ENCODE measurements at places on chromosomes 5 and 9.

GRCh38 chr9:18423791-18424531, 50.0 kb upstream of the ADAMTSL1 start:
- no peak for DNase-seq

DNA sequence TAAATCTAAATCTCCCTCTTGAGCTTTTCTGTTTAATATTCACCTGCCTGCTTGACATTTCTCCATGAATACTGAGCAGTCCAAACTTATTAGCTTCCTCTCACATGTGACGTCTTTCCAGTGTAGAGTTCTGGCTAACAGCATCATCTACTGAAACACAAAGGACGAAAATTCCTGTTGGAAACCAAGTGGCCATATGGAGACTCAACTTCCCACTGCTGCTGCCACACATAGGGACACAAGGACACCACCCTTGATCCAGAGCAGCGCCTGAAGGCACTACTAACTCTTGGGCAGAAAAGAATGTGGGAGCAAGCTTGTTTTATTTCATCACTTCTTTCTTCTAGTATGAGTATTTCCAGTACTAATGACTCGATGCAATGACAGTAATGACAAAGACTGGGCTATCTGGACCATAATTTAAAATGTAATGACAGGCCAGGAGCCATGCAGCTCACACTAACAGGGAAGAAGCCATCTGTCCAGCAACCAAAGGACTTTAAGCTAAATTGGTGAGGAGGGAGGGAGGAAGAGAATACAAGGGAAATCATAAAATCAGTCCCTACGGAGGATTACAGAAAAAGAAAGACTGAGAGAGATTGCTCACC, 19.2 kb downstream of the RNF130 start:
- no peak for DNase-seq

DNA sequence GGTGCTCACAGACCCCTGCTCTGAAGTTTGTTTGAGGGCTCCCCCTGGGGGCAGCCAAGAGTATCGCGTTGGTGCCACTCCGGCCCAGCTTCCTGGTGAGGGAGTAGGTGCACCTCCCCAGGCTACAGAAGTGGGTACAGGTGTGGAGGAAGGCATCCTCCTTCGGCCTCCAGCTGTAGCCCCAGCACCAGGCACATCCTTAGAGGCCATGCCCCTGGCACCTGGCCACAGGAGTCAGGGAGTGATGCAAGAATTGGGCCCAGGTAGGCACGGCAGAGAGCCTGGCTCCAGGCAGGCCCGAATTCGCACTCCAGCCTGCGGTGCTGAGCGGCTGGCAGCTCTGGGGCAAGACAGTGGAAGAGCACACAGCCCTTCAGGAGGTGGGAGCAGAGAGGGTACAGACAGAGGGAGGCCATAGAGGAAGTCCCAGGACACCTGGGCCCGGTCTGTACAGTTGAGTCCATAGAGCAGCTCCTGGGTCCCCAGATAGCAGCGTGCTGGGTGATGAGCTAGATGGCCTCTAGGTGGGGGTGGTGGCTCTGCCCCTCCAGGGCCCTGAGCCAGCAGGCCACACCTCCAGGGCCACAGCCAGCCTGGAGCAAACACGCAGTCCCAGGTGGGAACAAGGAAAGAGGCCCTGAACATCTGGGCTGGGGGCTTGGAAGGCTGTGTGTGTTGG, 2.4 kb downstream of the SAPCD2 start:
- peak; percentile 64 for DNase-seq

- no peak for DNase-seq
Observed at GRCh38 chr5:125375143-125375542, 628.7 kb upstream of the ZNF608 start.

DNA sequence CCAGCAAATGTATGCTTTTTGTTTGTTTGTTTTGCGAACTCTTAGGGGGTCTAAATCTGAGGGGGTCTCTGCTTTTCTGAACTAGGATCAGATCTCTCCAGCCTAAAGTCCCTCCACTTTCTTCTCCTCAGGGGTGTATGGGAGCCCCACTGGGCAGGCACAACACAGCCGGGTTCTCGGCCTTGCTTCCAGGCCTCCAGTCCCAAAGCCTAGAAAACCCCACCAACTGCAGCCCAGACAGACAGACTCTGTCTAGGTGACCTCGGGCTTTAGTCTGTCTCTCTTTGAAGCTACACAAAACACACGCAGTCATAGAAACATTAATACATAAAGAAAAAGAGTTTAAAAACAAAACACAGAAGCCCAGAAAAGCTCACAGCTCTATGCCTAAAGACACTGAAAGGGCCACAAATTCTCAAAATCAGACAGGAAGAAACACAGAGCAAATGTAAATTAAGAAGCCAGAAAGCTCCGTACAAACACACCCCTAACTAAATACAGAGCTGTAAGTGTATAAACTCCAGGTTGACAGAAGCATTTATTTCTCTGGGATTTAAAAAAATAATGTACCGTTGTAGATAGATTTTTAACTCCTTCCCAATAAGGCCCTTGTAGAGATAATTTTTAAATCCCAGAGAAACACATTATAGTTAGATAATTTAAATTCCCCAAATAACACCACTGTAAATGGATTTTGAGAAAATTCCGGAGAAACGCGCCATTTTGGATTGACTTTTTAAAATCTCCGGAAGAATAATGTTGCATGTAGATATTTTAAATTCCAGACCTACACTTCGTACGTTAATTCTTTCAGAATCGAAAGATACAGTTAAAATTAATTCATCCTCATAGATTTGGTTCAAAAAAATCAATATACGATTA, 2.0 kb downstream of the PITX1 start:
- DNase-seq, result no peak

DNA sequence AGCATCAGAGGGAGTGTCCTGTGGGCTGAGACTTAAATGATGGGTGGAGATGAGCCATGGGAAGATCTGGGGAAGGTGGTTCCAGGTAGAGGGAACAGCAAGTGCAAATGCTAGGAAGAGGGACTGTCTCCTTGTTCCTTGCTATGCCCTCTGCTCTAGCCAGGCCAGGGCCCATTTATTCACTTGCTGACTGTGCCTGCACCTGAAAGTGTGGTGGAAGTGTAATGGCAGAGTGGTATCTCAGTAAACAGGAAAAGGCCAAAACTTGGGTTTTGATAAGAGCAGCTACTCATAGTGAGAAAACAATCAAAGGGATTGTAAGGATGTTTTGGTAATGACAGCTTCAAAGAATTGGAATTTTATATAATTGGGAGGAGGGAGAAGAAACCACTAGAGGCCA, 32.4 kb downstream of the TLE4 start:
- DNase-seq, result no peak

DNA sequence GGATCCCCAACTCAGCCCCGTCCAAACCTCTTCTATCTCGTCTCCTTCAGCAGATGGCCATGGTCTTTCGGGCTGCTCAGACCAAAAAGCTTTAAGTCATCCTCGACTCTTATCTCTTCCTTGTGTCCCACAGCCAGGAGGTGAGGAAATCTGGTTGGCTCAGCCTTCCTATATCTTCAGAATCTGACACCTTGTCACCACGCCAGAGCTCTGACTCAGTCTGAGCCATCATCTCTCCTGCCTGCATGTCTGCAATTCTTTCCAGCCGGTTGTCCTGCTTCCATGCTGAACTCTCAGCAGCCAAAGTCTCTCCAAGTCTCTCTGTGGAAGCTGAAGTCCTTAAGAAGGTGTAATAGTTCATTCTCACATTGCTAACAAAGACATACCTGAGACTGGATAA, 419.3 kb upstream of the ADAMTS16 start:
- no peak for DNase-seq

GRCh38 chr5:92527311-92528078, 1053.5 kb downstream of the NR2F1-AS1 start:
- no peak for DNase-seq

- no peak for DNase-seq
Observed at GRCh38 chr9:123655681-123656423, 274.1 kb downstream of the DENND1A start.

DNA sequence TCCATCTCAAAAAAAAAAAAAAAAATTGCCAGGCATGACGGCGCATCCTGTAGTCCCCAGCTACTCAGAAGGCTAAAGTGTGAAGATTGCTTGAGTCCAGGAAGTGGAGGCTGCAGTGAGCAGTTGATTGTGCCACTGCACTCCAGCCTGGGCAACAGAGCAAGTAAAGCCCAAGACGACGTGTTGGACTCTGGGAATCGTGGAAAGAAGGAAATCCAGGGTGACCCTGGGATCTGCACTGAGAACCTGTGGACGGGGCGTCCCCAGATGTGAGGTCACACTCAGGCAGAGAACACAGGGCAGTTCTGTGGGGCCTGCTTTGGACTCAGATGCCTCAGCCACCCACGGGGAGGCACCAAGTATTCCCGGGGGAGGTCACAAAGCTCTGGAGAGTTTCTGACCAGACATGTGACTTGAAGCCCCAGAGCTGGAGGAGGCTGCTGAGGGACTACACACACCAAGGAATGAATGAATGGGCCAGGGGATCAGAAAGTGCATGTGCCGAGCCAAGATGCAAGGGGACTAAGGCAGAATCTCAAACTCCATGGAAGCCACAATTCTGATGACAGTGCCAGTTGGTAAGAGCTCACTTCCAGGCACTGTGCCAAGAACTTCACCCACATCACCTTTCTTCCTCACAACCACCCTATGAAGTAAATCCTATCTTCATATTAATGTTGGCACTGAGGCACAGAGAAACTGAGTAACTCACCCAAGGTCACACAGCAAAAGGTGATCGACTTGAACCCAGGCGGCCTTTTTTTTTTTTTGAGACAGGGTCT, 12.9 kb downstream of the DYNC2I2 start:
- no peak for DNase-seq

GRCh38 chr5:181170237-181170825, 22.9 kb downstream of the OR2V2 start:
- DNase-seq, result no peak

GRCh38 chr9:73229543-73229942, 77.9 kb downstream of the ANXA1 start:
- DNase-seq, result no peak

DNA sequence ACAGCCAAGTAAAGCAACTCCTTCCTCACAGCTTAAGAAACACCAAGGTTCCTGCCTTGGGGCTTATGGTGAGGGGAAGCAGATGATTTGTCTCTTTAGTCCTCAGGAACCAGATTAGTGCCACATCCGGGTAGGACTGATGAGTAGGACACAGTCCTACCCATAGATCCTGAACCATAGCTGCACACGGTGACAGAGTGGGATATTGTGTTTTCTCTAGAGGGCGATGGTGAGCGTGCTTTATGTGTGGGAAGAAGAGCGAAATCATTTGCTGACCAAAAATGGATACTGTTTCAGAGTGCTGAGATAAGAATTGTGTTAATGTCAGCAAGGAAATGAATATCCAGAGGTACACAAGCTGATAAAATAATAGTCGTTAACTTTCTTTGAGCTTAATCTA, 209.0 kb upstream of the FBXL7 start:
- no peak for DNase-seq

GRCh38 chr9:33151007-33151557, 16.1 kb downstream of the B4GALT1 start:
- peak; percentile 75 for DNase-seq

DNA sequence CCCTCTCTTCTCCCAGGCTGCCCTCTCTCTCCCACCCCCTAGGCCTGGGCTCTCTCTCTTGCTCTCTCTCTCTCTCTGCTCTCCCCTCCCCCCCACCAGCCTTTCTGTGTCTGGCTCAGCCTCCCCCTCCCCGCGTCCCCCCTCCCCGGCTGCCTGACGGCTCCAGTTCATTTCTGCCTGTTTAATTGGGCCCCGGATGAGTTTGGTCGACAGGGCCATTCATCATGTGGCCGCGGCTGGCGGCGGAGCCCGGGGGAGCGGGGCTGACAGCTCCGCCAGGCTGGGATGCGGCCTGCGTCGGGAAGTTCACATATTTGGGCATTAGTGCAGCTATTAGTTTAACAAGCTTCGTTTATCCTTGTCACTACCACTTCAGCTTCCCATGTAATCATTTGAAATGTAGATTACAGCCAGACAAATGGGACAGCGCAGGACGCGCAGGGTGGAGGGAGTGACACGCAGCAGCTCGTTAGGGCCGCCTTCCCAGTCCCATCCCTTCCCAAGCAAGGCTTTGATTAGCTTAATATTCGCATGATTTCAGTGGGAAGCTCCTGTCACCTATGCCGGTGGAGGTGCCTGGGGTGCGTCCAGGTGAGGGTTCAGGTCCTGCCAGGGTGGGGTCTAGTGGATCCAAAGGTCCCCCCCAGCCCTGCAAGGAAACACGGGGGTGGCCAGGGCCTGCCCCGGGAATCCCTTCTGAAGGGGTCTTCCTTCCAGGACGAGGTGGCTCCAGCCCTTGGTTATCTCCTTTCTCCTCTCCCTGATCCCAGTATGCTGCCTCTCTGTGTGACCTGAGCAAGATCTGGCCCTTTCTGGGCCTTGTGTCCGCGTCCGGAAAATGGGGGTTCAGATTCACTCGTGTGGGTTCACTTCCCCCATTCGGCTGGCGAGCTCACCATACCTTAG, 214.8 kb downstream of the PAX5 start:
- no peak for DNase-seq

DNA sequence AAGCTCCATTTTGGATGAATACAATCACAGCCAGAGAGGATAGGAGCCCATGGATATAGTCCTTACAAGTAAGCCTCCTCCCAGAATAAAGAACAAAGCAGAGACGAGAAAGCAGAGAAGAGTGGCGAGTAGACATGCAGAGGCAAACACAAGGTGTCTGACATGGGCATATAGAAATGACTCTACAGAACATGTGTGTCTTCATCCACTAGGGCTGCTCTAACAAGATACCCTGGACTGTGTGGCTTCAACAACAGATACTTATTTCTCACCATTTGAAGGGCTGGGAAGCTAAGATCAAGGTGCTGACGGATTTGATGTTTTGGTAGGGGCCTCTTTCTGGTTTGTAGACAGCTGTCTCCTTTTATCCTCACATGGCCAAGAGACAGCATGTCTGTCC, 32.3 kb upstream of the FER start:
- DNase-seq, result no peak

DNA sequence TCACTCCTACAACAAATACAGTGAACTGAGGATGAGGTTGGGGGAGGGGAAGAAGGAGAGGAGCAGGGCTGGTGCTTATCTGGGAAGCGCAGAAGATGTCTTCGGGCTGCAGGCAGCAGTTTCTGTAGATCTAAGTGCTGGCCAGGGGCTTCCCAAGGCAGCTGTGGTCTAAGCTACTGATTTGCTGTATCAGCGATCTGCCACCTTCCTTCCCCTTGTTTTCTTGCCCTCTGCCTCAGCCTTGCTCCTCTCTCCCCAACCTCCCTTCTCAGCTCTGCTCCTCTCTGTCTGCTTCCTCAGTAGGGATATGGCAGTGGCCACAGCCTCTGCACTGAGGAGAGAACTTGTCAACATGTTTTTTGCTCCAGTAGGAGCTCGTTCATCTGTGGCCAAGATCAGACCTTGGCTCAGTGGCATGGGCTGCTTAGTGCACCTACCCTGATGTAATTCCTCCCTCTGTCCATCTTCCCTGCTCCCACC, 42.8 kb upstream of the IL6ST start:
- peak; percentile 21 for DNase-seq
